ENCODE measurements at places on chromosomes 7 and 10.

DNA sequence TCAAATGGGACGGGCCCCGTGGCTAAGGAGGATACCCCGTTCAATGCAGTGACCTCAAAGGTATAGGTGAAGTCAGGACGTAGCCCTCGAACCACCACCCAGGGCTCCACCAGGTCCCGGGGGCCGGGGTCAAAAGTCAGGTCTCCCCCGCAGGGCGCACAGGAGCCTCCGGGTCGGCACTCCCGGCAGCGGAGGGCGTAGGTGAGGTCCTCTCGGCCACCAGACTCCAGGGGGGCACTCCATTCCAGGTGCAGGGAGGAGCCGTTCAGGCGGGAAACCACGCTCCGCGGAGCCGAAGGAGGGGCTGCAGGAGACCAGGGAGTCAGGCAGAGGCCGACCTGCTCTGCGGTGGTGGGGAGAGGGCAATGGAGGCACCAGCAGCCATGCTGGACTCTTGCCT, 7.7 kb downstream of the EPHB4 start:
- DNase-seq: no peak

GRCh38 chr7:12637819-12638592, 49.4 kb upstream of the ARL4A start:
- no peak for DNase-seq

DNA sequence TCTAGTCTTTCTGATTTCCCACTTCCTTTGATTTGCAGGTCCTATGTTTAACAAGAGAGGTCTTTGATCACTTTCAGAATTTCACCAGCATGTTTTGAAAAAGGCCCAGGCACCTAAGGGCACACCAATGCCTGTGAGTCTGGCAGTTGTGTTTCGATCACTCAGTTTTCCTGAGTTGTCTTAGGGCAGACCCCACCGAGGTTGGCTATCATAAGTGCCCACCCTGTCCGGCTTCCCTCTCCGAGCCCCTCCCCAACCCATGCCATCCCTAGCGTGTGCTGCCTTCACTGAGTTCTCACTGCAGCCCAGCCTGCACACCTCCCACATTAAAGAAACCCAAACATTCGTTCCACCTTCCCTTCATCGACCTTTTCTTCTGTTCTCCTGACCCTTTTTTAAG, 257.9 kb downstream of the GRID1 start:
- DNase-seq: no peak

DNA sequence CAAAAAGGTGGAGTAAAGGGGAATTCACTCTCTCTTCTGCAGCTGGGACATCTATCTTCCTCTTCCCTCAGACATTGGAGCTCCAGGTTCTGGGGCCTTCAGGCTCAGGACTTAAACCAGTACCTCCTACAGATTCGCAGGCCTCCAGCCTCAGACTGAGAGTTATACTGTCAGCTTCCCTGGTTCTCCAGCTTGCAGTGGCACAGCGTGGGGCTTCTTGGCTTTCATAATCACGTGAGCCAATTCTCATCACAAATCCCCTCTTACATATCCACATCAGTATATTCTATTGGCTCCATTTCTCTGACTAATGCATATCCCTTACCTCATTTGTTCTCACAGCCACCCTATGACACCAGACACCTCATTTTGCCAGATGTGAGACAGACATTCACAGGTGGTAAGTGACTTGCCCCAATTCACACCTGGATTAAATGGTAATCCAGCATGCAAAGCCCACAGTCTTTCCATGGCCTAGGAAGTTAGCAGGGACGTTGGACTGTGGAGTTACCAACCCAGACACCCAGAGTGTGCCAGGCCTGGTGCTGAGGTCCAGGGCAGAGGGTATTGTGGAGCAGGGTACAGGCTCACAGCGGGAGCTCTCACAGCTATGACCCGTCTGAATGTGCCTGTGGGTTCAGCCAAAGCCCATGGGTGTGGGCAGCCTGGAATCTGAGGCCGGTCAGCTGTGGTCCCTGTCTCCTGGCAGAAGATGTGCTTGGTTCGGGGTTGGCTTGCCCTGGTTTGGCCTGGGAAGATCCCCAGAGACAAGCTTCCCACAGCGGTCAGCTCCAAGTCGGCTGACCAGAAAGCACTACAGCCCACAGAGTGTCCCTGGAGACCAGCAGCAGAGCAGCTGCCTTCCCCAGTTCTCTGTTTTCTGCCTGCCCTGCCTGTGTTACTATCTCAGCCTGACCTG, 18.4 kb upstream of the ZCCHC24 start:
- DNase-seq: no peak

DNA sequence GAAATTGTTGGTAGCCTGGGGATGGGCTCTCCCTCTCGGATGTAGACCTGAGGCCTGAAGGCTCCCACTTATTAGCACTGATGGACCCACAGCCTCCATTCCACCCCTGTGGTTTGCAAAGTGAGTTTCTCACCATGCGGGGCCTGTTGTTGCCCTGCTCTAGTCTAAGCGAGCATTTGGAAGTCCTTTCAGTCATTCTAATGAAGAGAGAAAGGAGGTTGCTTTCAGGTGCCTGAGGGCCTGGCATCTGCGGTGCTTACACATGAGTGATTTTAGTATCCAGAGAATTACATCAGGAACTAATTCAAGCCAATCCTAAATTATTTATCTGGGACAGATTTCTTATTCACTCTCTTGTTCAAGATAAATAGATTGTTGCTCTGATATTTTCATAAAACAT, 61.6 kb downstream of the NAMPT start:
- no peak for DNase-seq

- no peak for DNase-seq
Measured at GRCh38 chr10:34753014-34753757, 61.9 kb downstream of the PARD3 start.

DNA sequence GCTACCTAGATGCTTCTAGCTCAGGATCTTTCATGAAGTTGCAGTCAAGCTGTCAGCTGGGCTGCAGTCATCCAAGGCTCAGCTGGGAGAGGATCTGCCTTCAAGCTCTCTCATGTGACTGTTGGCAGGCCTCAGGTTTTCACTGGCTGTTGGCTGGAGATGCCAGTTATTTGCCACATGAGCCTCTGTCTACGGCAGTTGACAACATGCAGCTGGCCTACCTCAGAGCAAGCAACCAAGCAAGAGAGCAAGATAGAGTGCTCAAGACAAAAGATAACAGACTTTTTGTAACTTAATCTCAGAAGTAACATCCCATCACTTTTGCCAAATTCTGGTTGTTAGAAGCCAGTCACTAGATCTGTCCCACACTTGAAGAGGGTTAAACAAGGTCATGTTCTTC, 125.8 kb downstream of the TPST1 start:
- no peak for DNase-seq

- peak; percentile 23 for DNase-seq
Measured at GRCh38 chr10:27223964-27224363, 16.6 kb downstream of the ACBD5 start.

DNA sequence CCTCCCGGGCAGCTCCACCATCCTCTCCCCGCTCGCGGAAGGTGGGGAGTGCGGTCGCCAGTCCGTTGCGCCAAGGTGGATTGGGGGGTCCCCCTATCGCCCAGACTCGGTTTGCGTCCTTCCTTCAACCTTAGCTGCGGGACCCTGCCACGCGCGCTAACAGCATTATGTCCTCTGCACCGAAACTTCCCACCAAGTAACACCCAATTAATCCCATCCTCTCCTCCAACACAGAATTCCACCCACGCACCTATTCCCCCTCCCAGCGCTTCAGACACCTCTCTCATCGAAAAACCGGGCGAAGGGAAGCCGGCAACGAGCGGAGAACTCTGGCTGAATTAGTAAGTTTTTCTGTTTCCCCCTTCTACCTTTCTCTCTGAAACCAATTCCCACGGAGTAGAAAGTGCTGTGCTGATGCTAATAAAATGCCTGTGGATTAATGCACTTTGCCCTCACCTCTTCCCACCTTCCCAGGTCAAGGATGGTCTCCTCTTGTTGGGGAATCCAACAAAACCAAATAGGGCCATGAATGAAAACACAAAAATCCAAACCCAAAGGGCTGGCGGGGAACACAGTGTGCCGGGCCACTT, 947 bp downstream of the HOXA3 start:
- DNase-seq: no peak

DNA sequence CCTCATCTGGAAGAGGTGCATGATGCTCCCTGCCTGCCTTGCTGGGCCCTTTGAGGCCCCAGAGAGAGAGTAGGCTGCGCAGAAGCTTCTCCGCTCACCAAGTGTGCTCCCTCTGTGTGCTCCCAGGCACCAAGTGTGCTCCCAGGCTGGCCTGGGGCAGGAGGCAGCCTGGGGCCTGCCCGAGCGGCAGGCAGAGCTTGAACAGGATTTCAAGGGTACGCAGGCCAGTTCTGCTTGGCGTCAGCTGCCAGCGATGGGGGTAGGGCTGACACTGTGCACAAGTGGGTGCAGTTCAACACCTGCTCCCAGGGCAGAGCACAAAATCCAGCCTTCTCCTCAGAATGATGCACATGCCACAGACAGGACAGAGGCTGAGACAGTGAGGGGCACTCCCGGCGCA, 119.7 kb downstream of the FAM53B start:
- no peak for DNase-seq

DNA sequence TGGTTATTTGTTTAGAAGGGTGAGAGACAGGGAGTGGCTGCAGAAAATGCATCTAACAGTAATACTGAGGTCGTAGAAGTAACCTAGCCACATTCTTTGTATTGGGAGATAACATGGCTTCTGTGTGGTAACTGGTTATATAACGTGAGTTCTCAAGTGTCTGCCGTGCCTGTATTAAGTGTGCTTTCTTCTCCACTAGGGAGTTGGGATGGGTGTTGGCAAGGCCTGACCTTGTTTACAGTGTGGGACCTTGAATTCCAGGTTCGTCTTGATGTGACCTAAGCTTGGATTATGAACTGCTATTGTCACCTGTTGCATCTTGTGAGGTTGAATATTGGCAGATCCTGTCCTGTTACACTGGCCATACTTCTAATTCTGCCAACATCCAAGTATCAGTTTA, 145.3 kb upstream of the NAMPT start:
- DNase-seq: no peak

DNA sequence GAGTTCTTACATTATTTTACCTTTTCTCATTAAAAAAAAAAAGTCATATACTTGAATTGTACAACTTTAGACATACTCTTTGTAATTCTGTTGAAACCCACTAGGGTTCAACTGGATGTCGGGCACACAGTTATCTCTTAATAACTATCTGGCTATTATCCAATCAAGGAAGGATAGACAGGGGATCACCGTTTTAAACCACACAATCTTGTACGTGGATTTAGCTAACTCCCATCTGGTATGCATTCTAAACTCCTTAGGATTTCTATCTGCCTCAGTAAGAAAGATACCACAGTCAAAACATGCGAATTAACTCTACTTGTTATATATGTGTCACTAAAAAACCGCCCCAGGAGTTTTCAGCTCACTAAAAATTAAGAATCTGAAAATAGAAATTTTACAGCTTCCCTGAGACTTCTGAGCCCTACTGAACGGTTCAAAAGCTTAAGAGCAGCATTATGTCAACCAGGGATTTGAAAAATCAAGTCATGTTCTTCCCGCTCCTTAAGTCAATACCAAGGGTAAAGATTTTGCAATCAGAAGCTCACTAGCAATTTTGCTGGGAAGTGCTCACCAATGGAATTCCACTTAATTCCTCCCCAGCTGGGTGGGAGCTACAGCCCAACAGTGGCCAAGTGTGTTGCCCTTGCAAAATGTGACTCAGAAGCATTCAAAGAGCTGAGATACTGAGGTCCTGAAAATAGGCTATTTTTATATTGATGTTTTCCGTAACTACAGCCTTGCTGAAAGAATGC, 267.0 kb downstream of the FRMD4A start:
- DNase-seq: no peak

DNA sequence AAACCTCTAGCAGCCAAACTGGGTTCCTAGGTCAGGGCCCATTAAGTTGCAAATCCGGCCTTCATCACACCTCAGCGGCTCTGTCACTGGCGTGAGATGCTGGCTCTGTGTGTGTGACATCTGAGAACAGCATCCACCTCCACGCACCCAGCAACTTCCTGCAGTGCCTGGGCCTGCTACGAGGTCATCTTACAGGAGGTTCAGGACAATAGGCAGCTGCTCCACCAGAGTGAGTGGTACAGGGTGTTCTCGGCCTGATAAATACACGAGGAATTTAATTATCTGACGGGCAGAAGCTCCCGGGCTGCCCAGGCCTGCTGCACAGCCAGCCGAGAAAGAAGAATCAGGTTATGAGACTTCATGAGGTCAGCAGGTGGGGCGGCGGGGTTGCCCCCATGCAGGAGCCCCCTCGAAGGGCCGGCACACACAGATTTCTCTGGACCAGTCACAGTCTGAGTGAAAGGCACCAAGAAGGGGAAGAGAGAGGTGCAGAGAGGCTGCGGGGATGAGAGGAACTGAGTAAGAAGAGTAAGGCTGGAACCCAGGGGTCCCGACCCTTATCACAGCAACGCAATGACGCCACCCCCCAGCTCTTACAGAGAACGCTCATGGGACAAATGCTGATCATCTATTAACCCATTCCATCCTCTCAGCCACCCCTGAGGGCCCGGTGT, 49.3 kb downstream of the CALML3 start:
- DNase-seq: no peak

- DNase-seq: no peak
Measured at GRCh38 chr7:96546426-96546825, 163.2 kb downstream of the SEM1 start.

- no peak for DNase-seq
Measured at GRCh38 chr10:44415121-44415520, 30.2 kb upstream of the CXCL12 start.

DNA sequence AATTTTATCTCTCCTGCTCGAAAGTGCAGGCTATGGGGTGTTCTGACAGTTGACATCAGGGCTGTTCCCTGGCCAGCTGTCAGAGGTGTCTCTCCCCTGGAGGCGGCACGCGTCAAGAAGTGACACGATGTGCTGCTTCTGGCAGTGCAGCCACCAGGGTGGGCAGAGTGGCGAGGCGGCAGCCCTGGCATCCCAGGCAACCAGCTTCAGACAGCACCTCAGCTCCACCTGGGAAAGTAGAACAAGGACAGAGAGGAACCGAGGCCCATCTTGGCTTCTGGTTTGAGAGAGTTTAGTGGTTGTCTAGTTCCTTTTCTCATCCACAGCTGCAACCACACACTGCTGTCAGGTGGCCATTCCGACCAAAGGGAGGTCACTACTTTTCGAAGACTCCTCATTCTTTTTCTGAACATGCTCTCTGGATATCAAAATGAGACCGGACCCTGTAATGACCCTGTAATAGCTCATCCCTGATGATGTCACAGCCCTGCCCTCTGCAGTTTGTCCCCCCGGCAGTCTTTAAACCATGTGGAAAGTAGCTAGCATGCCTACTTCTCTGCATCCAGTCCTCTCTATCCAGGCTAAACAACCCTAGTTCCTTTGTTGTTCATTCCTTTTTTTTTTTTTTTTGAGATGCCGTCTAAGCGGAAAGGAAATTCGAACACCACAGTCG, 381.0 kb upstream of the NRP1 start:
- no peak for DNase-seq

DNA sequence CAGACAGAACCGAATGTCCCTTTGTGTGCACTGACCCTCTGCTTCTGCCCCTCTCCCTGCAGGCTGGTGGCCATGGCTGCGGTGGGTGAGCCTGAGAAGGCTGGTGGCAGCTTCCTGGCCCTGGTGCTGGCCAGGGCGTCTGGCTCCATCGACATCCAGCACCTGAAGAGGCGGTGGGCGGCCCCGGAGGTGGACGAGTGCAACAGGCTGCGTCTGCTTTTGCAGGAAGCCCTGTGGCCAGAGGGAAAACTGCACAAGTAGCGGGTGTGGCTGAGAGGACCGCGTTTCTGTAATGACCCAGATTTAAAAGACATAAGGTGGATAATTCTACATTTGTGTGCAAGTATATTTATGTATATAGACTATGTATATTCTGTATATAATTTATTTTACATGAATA, 89.2 kb downstream of the DYNC2I1 start:
- no peak for DNase-seq

- DNase-seq: no peak
Measured at GRCh38 chr10:102752934-102753664, 9.4 kb downstream of the WBP1L start.

- DNase-seq: no peak
Measured at GRCh38 chr10:46002916-46003693, 27.3 kb downstream of the NCOA4 start.

All from stimulated activated CD4-positive, alpha-beta T cell treated with anti-CD3 and anti-CD28 coated beads, Interleukin-1b, Interleukin-23, amount 100 ng/mL, for 4 hours (primary cell).